ENCODE measurements at places on chromosomes 7 and 10.

GRCh38 chr7:122844191-122844988, 41.9 kb downstream of the CADPS2 start:
- DNase-seq: no peak

DNA sequence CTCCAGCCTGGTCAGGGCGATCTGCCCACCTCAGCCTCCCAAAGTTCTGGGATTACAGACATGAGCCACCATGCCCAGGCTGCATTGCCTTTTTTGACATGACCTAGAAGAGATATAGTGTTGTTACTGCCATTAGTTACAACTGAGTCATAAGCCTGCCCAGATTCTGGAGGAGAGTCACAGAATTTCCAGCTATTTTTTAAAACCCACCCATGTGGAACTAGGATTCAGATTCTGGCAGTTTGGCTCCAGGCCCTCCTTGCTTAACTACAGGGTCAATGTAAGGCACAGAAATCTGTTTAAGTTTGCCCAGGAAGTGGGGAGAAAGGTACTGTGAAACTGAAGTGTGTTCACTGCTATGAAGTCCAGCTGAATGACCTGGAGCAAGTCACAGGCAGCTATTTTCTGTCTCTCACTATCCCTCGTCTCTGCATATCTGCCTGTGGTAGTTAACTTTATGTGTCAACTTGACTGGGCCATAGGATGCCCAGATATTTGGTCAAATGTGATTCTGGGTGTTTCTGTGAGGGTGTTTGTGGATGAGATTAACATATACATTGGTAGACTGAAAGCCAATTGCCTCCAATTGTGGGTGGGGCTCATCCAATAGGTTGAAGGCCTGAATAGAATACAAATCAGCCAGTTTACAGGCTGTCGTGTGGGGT, 8.4 kb upstream of the MARVELD1 start:
- no peak for DNase-seq

- no peak for DNase-seq
These were observed 41.1 kb downstream of the STK32C start for GRCh38 chr10:132266594-132267161.

GRCh38 chr7:112084520-112084971, 121.7 kb downstream of the DOCK4 start:
- DNase-seq: no peak

DNA sequence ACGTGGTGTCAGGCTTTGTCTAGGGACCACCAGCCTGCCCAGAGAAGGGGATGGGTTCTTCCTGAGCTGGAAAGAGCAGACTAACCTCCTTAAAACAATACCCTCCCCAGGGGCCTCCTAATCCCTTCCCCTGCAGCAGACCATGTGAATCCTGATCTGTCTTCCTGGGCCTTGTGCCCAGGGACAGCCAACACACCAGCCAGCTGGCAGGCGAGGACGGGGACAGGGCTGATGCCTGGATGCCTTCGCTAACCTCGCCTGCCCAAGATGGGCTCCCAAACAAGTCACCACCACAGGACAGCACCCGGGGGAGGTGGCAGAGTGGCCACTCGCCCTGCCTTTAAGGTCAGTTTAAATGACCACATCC, 17.6 kb downstream of the PODXL start:
- DNase-seq: no peak

Data from progenitor cell of endocrine pancreas (in vitro differentiated cells).